Pancreas (tissue), 10 donors: ENCODE measurements at places on chromosomes 7 and 10. TPM values are rescaled to one million over a fixed set of nuclear protein-coding genes. Genes with fewer than 3 reads are reported as not detected.

The RPS24 gene
- polyA plus RNA-seq = 3,548 TPM

The FAM25C gene
- polyA plus RNA-seq = not detected

The PCDH15 gene
- polyA plus RNA-seq = not detected

The PPP1R3A gene
- not detected for polyA plus RNA-seq

The PTEN gene
- 19.2 TPM for polyA plus RNA-seq

The CPA4 gene
- polyA plus RNA-seq = 8.4 TPM

The LRRC18 gene
- polyA plus RNA-seq = not detected

The PRSS2 gene
- polyA plus RNA-seq = 43,147 TPM

The PAX4 gene
- not detected for polyA plus RNA-seq

The IRF5 gene
- 8.1 TPM for polyA plus RNA-seq

The NAT16 gene
- polyA plus RNA-seq = 3.6 TPM

The TRAPPC14 gene
- 32.1 TPM for polyA plus RNA-seq

The ALOX5 gene
- 26.0 TPM for polyA plus RNA-seq

The CTAGE4 gene
- 4.0 TPM for polyA plus RNA-seq

The IGF2BP3 gene
- 0.09 TPM for polyA plus RNA-seq

The FLNC gene
- polyA plus RNA-seq = 2.1 TPM

The PLAC9 gene
- polyA plus RNA-seq = 14.6 TPM

The MGMT gene
- 10.1 TPM for polyA plus RNA-seq

The FGL2 gene
- 0.68 TPM for polyA plus RNA-seq

The RBAK gene
- 5.1 TPM for polyA plus RNA-seq

The GDF10 gene
- 4.5 TPM for polyA plus RNA-seq

The GNAI1 gene
- 25.9 TPM for polyA plus RNA-seq

The UPP1 gene
- polyA plus RNA-seq = 20.0 TPM

The ARHGAP12 gene
- polyA plus RNA-seq = 24.7 TPM

The ASIC3 gene
- 8.7 TPM for polyA plus RNA-seq

The RPEL1 gene
- not detected for polyA plus RNA-seq

The MRPS17 gene
- polyA plus RNA-seq = 6.6 TPM

The NKX1-2 gene
- not detected for polyA plus RNA-seq

The HOGA1 gene
- 15.9 TPM for polyA plus RNA-seq

The OR13A1 gene
- polyA plus RNA-seq = 0.19 TPM
